ENCODE measurements at places on chromosomes 6 and 20.

GRCh38 chr20:11332381-11332780 is 585.3 kb upstream of the BTBD3 start:
- DNase-seq, result no peak

DNA sequence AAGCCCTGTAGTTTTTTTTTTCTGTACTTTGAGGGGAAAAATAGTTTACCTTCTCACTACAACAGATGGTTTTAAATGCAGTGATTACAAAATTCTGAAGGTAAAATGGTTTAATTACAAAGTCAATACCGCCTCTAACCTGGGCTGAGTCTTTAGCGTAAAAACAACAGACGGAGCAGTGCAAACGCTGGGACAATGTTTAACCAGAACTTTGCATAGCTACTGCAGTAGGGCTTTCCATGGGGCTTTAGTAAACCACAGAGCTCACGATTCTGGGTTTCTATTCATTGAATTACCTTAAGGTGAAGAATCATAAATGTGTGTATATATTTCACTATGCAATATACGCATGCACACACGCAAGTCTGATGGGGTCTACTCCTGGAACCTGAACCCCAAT is 77.9 kb downstream of the RFX6 start:
- no peak for DNase-seq

DNA sequence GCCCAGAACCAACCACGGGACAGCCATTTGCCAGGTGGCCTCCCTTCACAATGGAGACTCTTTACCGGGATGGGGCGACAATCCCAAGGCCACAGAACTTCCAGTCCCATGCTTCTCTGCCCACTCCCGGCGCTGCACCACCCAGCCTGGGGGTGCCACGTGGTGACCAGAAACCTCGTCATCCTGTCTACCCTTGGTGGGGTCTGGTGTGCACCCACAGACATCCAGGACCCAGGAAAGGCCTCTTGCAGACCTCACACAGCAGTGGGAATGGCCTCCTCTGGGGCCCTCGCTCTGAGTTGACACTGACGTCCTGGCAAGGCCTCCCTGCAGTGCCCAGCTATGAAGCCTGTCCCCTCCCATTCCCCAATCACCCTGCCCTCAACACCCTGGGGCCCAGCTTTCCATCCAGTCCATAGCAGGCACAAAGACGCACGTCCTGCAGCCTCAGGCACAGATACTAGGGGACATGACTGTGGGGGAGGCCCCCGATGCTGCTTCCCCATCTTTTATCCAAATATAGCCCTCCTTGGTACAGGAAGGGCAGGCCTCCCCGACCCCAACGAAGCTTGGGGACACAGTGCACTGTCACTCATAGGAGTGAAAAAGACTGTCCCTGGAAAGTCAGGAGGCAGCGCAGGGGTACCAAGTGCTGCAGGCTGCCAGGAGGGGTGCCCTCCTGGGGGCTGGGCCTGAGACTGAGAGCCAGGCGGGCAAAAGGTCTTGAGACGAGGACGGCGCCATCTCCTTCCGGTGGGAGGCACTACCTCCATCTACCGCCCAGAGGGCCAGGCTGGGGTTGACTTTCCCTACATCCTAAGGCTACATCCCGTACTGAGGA is 7.2 kb downstream of the CST7 start:
- no peak for DNase-seq

DNA sequence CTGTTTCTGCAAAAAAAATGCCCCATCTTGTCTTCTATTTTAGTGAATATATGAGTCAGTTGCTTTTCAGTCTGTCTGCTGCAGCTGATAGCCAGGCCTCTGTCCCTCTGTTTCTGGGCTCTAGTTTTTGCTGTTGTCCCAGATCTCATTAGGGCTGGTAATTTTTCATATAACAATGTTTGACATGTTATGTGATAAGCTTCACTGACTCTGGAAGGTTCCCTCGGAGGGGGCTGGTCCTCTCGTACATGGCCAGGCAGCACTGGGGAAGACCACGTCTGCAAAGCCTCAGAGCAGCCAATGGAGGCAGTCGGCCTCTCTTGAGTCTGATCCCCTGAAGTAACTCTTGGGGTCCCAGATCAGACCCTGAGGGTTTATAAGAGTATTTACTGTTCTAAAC is 223.8 kb downstream of the THBS2 start:
- no peak for DNase-seq

GRCh38 chr6:113481458-113481857 is 375.7 kb upstream of the MARCKS start:
- DNase-seq, result no peak

DNA sequence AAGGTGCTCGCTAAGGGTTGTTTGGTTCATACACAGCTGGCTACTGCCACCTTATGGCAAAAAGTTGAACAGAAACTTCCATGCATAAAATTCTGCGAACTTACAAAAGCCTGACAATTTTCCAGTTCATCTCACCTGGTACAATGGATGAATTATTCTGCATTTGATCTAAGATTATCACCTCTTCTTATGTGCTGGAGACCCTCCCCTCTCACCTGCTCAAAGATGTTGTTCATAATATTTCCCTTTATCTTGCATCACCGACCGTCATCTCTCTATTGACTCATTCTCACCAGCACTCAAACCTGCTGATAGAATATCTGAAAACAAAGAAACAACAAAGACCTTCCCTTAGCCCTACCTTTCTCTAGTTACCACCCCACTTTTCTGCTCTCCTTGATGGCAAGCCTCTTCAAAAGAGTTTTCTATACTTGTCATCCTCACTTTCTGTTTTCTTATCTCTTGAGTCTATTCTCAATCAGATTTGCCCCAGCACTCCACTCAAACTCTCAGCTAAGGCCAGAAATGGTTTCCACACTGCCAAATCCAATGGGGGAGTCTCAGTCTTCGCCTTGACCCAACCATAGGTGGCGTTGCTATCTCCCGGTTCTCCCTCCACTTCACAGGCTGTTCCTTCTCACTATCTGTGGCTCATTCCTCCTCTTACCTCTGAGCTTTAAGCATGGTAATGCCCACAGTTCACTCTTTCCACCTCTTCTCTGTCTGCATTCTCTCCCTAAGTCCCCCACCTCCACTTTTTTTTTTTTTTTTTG is 25.8 kb downstream of the SNRNP48 start:
- peak; percentile 49 for DNase-seq

DNA sequence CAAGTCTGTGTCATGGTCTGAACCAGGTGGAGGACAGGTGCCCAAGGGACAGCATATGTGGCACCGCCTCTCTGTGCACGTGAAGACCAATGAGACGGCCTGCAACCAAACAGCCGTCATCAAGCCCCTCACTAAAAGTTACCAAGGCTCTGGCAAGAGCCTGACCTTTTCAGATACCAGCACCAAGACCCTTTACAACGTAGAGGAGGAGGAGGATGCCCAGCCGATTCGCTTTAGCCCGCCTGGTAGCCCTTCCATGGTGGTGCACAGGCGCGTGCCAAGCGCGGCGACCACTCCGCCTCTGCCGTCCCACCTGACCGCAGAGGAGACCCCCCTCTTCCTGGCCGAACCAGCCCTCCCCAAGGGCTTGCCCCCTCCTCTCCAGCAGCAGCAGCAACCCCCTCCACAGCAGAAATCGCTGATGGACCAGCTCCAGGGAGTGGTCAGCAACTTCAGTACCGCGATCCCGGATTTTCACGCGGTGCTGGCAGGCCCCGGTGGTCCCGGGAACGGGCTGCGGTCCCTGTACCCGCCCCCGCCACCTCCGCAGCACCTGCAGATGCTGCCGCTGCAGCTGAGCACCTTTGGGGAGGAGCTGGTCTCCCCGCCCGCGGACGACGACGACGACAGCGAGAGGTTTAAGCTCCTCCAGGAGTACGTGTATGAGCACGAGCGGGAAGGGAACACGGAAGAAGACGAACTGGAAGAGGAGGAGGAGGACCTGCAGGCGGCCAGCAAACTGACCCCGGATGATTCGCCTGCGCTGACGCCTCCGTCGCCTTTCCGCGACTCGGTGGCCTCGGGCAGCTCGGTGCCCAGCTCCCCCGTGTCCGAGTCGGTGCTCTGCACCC is 109.5 kb upstream of the RAB32 start:
- no peak for DNase-seq

DNA sequence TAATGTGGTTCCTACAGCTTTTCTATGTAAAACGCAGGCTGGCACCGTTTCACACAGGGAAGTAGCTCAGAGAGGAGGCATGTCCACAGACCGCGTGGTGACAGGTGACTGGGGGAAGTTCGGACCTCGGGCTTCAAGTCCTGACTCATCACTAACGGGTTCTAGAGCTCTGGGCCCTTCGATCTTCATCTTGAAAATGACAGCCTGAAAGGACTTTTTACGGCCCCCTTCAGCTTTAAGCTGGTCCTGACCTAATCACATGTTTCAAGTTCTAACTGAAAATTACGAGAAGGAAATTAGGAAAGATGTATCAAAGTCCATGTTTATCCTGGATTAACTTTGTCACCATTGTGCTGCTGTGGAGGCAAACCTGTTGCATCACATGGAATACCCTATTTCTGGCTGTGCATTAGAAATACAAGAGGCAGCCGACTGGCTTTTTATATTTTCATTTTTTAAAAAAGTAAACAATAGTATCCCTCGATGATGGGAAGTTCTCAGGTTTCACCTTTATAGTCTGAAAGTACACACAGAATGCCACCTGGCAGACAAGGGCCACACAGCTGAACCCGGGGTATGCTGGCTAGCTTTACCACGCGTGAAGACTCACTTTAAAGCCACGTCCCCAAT is 2.0 kb downstream of the MAN1A1 start:
- DNase-seq, result peak; percentile 25

- DNase-seq, result no peak
These were observed 207.8 kb upstream of the KCNG1 start for GRCh38 chr20:51230727-51231126.

- peak; percentile 9 for DNase-seq
These were observed 44.6 kb upstream of the HDDC2 start for GRCh38 chr6:125346201-125346925.

- no peak for DNase-seq
These were observed 38.9 kb upstream of the MAFB start for GRCh38 chr20:40727960-40728359.

DNA sequence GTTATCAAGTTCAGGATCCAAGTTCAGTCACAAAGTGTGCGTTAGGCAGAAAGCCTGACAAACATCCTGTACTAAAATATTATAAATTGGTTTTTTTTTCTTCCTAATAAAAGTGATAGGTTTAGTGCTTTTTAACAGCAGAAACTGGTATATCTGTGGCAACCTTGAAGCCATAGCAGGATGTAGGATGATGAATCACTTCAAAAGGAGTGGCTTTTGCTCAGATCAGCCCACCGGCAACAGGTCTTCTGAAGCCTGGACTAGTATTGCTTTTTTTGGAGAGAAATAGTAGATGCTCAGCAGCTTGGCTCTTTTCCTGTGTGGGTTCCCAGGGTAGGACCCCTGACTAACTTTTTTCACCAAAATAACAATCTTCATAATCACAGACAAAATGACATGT is 190.8 kb downstream of the EPM2A start:
- no peak for DNase-seq

DNA sequence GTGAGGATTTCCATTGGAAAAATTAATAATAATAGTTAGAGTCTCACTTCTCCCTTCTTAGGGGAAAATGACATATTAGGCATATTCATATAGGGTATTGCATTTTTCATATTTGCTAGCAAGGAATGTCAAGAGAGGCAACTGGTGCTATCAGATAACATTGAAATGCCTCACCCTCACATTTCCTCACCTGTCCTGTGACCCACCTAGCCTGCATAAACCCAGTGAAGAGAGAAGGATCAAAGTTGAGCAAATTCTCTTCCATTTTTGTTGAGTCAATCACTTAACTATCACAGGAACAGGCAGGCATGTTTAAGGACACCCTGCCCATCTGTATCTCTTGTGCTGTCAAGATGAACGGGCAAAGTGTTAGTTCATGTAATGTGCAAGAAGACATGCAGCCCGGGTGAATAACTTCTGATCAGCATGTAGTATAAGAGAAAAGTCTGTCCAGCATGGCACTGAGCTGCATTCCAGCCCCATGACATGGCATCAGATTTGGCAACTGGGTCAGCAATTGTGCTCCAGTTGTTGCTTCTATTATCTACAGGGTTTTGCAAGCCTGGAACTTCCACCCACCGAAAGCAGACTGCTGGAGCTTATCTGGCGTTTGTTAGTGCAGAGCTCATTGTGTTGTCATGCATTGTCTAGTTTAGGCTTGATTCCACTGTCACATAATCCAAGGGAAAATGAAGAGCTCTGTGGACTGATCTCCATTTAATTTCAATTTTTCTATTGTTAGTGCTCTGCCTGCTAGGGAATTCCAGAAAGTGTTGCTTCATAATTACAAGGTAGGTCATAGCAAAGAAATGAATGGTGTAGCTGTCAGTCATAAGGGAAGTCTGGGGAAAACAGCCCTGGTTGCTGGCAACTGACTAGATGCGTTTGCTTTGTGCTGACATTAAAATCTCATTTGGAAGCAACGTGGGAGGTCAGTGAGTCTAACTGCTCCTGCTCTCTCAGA is 138.4 kb upstream of the TNFAIP3 start:
- DNase-seq, result no peak

GRCh38 chr6:14275493-14275851 is 157.9 kb downstream of the CD83 start:
- DNase-seq, result no peak

GRCh38 chr6:106973836-106974335 is 643 bp downstream of the CD24 start:
- peak; percentile 14 for DNase-seq

- DNase-seq, result no peak
These were observed 70.9 kb upstream of the PLEKHG1 start for GRCh38 chr6:150528648-150529285.

- no peak for DNase-seq
These were observed 48.6 kb downstream of the TOMM6 start for GRCh38 chr6:41836022-41836659.

DNA sequence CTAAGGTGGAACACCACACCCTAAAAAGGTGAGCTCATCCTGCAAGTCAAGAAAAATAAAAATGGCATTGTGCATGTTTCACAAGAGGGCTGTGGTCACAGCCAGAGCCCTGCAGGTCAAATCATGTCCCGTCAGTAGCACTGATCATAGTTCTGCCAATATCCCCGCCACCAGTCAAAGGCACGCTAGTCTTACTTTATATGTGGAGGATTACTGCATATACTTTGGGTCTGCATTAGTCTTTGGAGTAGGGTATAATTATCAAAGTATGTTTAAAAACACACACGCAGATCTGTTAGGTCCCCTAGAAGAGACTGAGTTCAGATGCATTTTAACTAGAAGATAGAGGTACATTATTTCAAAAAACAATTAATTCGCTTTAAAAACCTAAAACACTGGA is 1.8 kb downstream of the PERP start:
- DNase-seq, result peak; percentile 5

DNA sequence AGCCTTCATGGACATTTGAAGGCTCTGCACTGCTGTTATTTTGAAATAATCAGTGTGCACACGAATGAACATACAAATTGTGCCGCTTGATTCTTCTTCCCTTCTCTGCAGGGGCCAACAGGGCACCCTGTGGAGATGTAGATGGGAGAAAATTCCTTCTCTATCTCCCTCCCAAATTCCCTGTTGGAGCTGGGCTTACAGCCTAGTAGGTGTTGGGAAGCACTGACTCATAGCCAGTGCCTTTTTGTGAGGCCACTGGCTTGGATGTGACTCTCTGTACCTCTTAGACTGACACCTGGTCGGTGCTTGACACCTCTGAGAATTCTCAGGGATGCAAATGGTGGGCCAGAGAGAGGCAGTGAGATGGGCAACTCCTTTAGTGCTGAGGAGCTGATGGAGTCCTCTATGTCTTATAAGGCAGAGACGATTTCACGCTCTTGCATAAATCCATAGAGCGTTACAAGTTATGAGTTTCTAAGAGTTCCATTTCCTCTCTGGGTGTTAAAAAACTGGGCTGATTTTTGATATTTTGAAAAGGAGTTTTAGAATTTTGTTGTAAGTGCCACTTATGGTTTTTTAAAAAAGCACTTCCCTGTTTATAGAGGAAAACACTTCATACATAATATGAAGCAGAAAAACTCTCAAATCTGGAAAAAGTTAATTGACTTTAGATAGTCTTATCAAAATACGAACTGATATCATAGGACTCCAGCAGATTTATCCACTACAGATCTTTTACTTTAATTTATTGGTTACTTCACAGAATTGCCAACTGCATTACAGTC is 89.8 kb upstream of the MAP3K7 start:
- DNase-seq, result no peak

All from SHP77 (cell line).